ENCODE measurements at places on chromosomes 4 and X. TPM values are rescaled to one million over a fixed set of nuclear protein-coding genes. Genes with fewer than 3 reads are reported as not detected.

FAM149A gene
- total RNA-seq = 1.3 TPM

ING2 gene
- total RNA-seq = 7.1 TPM

TMEM150C gene
- total RNA-seq = 0.10 TPM

NLGN3 gene
- total RNA-seq = 0.44 TPM

WAS gene
- total RNA-seq = 0.37 TPM

FAM120C gene
- total RNA-seq = 12.5 TPM

ADGRG4 gene
- not detected for total RNA-seq

PNMA3 gene
- total RNA-seq = not detected

IGSF1 gene
- total RNA-seq = not detected

GASK1B gene
- total RNA-seq = 7.2 TPM

MTNR1A gene
- total RNA-seq = not detected

LDB2 gene
- not detected for total RNA-seq

CLCN4 gene
- total RNA-seq = 9.3 TPM

ZCCHC18 gene
- total RNA-seq = not detected

MAGEB2 gene
- not detected for total RNA-seq

SLC10A4 gene
- not detected for total RNA-seq

NXF2 gene
- total RNA-seq = not detected

MAGEA6 gene
- total RNA-seq = not detected

VCX gene
- total RNA-seq = not detected

SLC6A14 gene
- total RNA-seq = 0.44 TPM

ADH5 gene
- 110 TPM for total RNA-seq

LPAR4 gene
- not detected for total RNA-seq

PROM1 gene
- not detected for total RNA-seq

HPGD gene
- total RNA-seq = 0.77 TPM

MED12 gene
- total RNA-seq = 39.4 TPM

MSN gene
- 224 TPM for total RNA-seq

SPANXN3 gene
- not detected for total RNA-seq

CNGA1 gene
- not detected for total RNA-seq

DMRTC1B gene
- total RNA-seq = not detected

RHOH gene
- total RNA-seq = not detected

KCTD8 gene
- total RNA-seq = 0.16 TPM

MAGEA9B gene
- total RNA-seq = not detected

FUNDC1 gene
- total RNA-seq = 20.2 TPM

CT45A1 gene
- not detected for total RNA-seq

GAGE12E gene
- total RNA-seq = not detected

SMR3B gene
- total RNA-seq = not detected

USP17L18 gene
- total RNA-seq = not detected

XAGE2 gene
- not detected for total RNA-seq

CENPVL1 gene
- not detected for total RNA-seq

SULT1B1 gene
- total RNA-seq = 0.21 TPM

SRPK3 gene
- total RNA-seq = not detected

Data from MCF 10A (cell line).